ENCODE measurements at places on chromosomes 11 and 22.

DNA sequence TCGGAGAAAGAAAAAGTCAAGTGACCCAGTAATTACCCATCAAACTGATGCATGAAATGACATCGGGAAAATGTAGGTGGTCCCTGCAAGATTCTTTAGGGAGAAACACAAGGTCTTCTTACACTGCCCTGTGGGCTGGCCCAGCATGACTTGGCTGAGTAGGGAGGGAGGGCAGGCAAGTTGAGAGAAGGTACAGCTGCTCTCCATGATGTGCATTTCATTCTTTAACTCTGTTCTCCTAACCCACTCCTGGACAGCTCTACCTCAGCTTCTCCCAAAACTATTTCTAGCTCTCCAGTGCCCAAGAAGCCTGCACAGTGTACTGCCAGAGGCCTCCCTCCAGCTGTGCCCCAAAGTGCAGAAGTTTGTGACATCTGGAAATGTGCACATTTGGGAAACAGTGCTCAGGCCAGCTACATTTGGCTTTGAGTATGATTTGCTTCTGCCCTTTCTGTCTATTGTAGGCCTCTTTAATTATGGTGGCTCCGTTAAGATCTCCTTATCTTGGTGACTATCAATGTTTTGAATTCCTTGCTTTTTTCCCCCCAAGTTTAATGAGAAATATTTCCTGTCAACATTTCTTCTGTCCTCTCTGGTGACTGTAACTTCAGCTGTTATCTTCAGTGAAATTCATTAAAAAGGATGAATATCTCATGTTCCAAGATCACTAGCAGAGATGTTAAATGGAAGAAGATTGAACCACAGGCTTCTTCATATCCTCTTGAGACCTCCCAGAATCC lies 26.7 kb upstream of the PRSS23 start:
- no peak for DNase-seq

GRCh38 chr11:22666688-22667439 lies 453 bp downstream of the GAS2 start:
- no peak for DNase-seq

GRCh38 chr22:35299217-35299672 lies 449 bp upstream of the TOM1 start:
- DNase-seq: no peak

DNA sequence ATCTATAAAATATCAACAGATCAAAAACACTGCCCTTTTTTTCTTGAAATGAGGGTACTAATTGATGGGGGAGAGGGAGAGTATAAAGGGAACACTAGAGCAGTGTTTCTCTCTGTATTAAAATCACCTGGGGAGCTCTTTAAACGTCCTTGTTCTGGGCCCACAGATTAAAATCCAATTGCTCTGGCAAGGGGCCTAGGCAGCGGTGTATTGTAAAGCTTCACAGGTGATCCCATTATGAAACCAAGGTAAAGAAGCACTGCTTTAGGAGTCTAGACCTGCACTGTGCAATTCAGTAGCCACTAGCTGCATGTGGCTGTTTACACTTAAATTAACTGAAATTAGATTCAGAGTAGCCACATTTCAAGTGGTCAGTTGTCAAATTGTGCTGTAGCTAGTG lies 3.0 kb downstream of the AQP11 start:
- no peak for DNase-seq

- no peak for DNase-seq
Observed at GRCh38 chr22:37907036-37907954, 1.2 kb downstream of the MICALL1 start.

DNA sequence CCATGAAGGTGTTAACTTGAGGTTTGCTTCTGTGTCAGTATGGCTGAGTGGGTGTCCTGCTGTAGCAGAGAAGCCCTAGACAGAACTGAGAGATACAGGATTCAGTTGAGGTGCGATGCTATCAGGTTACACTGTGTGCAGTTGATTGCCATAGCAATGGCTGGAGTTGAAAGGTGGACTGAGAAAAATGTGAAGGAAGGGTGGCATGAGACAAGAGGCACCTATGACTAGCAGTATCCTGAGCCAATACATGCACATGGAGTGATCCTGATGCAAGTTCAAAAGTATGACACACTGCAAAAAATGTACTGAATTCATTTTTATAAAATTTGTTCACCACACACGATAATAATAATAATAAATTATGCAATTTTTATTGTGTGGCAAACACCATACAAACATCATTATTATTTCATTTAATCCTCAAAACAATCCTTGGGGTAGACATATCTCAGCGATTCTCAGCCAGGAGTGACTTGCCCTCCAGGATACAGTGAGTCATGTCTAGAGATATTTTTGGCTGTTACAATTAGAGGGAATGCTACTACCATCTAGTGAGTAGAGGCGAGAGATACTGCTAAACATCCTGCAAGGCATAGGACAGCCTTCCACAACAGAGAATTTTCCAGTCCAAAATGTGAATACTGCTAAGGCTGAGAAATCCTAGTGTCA lies 3.9 kb upstream of the PIWIL4 start:
- DNase-seq: no peak

Data from activated CD4-positive, alpha-beta T cell treated with anti-CD3 and anti-CD28 coated beads, Interleukin-2, amount 50 U/mL, for 1 hour (primary cell).